ENCODE measurements at places on chromosomes 6 and 20. TPM values are rescaled to one million over a fixed set of nuclear protein-coding genes. Genes with fewer than 3 reads are reported as not detected.

DNA sequence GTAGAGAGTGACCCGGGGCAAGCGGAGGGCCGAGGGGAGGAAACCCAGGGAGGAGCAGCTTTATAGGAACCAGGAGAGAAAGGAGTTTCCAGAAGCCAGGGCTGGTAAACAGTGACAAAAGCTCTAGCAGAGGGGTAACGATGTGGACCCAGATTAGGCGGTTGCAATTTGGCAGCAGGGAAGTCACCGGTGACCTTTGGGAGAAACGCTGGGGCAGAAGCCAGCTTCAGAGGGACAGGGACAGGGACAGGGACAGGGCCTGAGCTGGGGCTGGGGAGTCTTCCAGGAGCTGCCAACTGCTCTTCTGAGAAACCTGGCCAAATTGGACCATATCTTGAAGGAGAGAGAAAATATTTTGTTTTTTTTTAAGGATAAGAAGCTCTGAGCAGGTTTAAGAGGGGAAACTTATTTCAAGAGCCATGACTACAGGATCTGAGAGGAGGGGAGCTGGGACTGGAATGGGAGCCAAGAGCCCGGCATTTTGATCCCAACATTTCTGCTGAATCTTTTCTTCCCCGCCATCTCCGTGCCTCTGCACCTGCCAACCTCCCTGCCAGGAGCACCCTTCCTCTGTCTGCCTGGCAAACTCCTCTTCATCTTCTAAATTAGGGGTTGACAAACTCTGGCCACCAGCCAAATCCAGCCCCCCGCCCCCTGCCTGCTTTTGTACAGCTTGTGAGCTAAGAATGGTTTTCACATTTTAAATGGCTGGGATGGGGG is 22.6 kb upstream of the PREX1 start:
- DNase-seq = no peak
- no peak overlapping the region for H3K4me3 ChIP-seq
- H3K36me3 ChIP-seq = no peaks in the 10 kb centered on the region
- no peaks in the 10 kb centered on the region for H3K27me3 ChIP-seq
- no peak overlapping the region for H3K27ac ChIP-seq

- no peak overlapping the region for H3K27ac ChIP-seq
- DNase-seq = no peak
- no peaks in the 10 kb centered on the region for H3K27me3 ChIP-seq
- no peaks in the 10 kb centered on the region for H3K36me3 ChIP-seq
Observed at GRCh38 chr6:30019819-30020218, 41.2 kb upstream of the POLR1H start.

GRCh38 chr6:4370066-4370465 is 234.7 kb upstream of the ECI2 start:
- H3K4me3 ChIP-seq = no peak overlapping the region
- no peak for DNase-seq
- no peaks in the 10 kb centered on the region for H3K4me1 ChIP-seq
- no peaks in the 10 kb centered on the region for H3K36me3 ChIP-seq

- no peak for DNase-seq
- H3K27ac ChIP-seq = no peak overlapping the region
- no peaks in the 10 kb centered on the region for H3K36me3 ChIP-seq
- H3K4me3 ChIP-seq = no peak overlapping the region
- no peaks in the 10 kb centered on the region for H3K4me1 ChIP-seq
- H3K27me3 ChIP-seq = peaks cover 30% of the 10 kb centered on the region
Observed at GRCh38 chr6:50843842-50844241, 25.2 kb downstream of the TFAP2B start.

CALHM6 gene
- 68.4 TPM for polyA plus RNA-seq

TCF21 gene
- polyA plus RNA-seq = not detected

MAP3K7 gene
- polyA plus RNA-seq = 15.0 TPM

All from B cell (primary cell).